Ovary (tissue), 10 donors: ENCODE measurements at places on chromosomes 7 and 10. TPM values are rescaled to one million over a fixed set of nuclear protein-coding genes. Genes with fewer than 3 reads are reported as not detected.

Gene TRIP6
- total RNA-seq, result 42.9 TPM

Gene FOXI2
- 0.07 TPM for total RNA-seq

Gene NUPR2
- total RNA-seq, result not detected

Gene TMEM130
- total RNA-seq, result 1.6 TPM

Gene RTKN2
- 0.05 TPM for total RNA-seq

Gene LBX1
- total RNA-seq, result not detected

Gene VGF
- not detected for total RNA-seq

Gene SLC29A4
- total RNA-seq, result 9.9 TPM

Gene NAT16
- not detected for total RNA-seq

Gene ZEB1
- total RNA-seq, result 23.3 TPM

Gene PTF1A
- total RNA-seq, result not detected

Gene GDF2
- not detected for total RNA-seq

Gene PLEKHA1
- 31.1 TPM for total RNA-seq

Gene TFEC
- 1.3 TPM for total RNA-seq

Gene CDC14C
- total RNA-seq, result not detected

Gene CCDC6
- total RNA-seq, result 34.2 TPM
